ENCODE measurements at places on chromosomes 16 and 17.

DNA sequence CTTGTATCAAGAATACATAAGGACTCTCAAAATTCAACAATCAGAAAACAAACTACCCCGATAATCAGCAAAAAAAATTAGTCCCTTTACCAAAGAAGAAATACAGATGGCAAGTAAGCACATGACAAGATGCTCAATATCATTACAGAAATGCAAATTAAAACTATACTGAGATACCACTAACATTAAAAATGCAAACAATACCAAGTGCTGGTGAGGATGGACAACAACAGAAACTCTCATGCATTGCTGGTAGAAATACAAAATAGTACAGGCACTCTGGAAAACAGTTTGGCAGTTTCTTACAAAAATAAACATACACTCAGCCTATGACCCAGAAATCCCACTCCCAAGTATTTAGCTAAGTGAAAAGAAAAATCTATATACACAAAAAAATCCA, 7.5 kb downstream of the CEP112 start:
- no peak for DNase-seq

DNA sequence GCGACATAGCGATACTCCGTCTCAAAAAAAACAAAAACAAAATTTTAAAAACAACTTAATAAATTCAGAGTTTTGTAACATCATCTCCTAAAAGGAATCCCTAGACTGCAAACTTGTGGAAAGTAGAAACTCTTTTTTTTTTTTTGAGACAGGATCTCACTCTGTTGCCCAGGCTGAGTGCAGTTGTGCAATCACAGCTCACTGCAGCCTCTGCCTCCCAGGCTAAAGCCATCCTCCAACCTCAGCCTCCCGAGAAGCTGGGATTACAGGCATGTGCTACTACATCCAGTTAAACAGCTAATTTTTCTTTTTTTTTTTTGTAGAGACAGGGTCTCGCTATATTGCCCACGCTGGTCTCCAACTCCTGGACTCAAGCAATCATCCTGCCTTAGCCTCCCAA, 19.7 kb downstream of the EZH1 start:
- DNase-seq = no peak

GRCh38 chr16:90001761-90002503, 17.3 kb downstream of the DBNDD1 start:
- no peak for DNase-seq

DNA sequence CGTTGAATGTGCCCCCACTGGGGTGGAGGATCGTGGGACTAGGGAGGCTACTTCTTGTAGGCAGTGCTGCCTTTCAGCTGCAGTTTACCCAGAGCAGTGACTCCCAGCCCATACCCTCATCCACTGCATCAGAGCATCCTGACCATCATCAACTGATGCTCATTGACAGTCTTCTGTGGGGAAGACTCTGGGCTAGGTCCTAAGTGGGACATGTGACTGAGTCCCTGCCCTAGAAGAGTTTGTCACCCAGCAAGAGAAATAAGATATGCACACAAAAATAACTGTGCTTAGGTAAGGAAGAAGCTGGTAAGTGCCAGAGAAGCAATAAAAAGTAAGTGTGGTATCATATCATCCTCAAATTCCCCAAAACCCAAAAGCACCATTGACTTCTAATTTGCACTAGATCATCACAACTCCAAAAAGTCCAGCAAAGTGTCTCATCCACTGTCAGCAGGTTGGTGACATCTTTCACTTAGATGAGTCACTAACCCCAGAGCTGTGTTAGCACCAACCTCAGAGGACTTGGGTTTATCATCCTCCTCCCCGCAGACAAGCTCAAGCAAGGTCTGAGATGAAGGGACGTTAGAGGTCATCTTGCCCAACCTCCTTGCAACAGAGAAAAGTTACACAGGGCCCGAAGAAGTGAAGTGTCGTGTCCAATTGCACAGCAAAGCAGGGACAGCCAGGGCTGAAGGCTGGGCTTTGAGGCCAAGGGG, 99.0 kb downstream of the CCDC182 start:
- no peak for DNase-seq

GRCh38 chr17:63423251-63423950, 22.7 kb downstream of the CYB561 start:
- DNase-seq = no peak

GRCh38 chr17:50311112-50311460, 34.8 kb upstream of the XYLT2 start:
- DNase-seq = no peak

DNA sequence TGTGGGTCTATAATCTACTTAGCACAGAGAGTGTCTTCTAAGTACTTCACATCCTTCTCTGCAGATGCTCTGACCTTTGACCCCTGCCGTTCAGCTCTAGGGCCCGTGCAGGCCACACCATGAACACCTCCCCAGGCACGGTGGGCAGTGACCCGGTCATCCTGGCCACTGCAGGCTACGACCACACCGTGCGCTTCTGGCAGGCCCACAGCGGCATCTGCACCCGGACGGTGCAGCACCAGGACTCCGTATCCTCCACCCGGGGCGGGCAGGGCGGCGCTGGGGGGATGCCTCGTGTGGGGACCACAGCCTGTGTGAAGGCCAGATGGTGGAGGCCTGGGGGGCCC, 686 bp downstream of the MLST8 start:
- no peak for DNase-seq

DNA sequence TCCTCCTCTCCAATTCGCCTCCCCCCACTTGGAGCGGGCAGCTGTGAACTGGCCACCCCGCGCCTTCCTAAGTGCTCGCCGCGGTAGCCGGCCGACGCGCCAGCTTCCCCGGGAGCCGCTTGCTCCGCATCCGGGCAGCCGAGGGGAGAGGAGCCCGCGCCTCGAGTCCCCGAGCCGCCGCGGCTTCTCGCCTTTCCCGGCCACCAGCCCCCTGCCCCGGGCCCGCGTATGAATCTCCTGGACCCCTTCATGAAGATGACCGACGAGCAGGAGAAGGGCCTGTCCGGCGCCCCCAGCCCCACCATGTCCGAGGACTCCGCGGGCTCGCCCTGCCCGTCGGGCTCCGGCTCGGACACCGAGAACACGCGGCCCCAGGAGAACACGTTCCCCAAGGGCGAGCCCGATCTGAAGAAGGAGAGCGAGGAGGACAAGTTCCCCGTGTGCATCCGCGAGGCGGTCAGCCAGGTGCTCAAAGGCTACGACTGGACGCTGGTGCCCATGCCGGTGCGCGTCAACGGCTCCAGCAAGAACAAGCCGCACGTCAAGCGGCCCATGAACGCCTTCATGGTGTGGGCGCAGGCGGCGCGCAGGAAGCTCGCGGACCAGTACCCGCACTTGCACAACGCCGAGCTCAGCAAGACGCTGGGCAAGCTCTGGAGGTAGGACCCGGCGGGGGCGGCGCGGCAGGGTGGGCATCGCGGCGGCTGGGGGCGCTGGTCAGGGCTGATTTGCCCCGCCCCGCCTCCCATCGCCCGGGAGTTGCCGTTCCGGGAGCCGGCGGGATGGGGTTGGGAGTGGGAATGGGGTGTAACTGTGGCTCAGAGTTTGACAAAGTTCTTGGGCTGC, 567 bp downstream of the SOX9 start:
- no peak for DNase-seq

DNA sequence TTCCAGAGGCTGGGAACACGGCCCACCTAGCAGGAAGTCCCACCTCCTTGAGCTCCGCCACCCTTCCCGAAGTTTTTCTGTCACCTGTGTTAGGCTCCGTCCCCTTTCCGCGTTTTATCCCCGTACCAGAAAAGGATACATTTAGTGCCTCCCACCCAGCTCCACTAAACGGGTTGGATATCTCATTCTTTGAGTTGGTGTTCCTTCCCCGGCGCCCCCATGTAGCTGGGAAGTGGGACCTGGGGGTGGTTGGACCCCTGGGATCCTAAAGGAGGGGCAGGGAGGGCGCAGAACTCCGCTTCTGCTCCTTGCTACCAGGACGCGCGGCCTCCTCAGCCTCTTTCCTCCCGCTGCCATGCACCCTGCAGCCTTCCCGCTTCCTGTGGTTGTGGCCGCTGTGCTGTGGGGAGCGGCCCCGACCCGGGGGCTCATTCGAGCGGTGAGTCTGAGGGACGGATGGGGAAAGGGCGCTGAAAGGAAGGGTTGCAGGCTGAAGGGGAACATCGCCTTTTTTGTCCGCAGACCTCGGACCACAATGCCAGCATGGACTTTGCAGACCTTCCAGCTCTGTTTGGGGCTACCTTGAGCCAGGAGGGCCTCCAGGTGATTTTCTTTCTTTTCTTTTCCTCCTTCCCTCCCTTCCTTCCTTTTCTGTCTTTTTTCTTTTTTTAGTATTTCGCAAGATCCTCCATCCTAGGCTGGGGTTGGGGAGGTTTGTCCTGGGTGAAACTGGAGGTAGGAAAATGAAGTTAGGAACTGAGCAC, 669 bp downstream of the RNF167 start:
- DNase-seq = no peak

DNA sequence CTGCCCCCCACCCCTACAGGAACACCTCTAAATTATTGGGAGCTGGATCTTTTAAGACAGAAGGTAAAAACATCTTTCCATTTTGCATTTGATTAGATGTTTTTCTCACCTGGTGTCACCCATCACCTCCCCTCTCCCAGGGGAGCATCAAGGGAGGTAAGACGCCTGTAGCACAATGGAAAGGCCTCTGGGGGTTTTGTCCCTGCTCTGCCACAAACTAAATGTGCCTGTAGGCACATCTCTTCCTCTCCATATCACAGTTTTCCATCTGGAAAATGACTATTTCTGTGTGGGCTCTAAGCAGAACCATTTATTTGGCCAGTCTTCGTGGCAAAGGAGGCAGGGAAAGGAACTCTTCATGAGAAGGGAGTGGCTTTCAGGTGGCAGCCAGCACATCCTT, 76.6 kb downstream of the GNAO1 start:
- DNase-seq = no peak

- no peak for DNase-seq
Observed at GRCh38 chr17:11144358-11145233, 96.4 kb upstream of the SHISA6 start.

DNA sequence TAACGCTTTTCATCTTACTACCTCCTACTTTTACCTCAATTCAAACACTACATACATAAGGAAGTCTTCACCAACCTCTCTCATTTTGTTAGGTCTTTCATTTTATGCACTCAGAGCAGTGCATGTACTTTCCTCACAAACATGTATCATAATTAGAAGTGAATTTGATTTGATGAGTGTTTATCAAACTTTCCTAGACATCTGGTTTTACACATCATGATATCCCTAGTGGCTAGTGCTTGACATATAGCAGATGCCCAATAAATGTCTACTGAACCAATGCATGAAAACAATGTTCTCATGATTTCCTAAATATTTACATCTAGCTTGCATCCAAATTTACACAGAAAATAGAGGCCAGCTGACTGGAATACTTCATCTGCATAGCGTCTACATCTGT, 323.4 kb upstream of the KIF2B start:
- no peak for DNase-seq

GRCh38 chr17:44840274-44840673, 7.4 kb upstream of the HIGD1B start:
- DNase-seq = no peak

- DNase-seq = no peak
Observed at GRCh38 chr16:68466174-68466573, 17.9 kb upstream of the SMPD3 start.

- no peak for DNase-seq
Observed at GRCh38 chr16:13425836-13426235, 494.1 kb upstream of the ERCC4 start.

GRCh38 chr17:55344514-55344997, 77.1 kb downstream of the MMD start:
- DNase-seq = no peak

- DNase-seq = no peak
Observed at GRCh38 chr16:85301231-85301630, 189.0 kb upstream of the CIBAR2 start.

GRCh38 chr16:17607609-17608008, 136.8 kb upstream of the XYLT1 start:
- DNase-seq = no peak

GRCh38 chr17:4953451-4953961, 2.6 kb downstream of the ENO3 start:
- DNase-seq = no peak

DNA sequence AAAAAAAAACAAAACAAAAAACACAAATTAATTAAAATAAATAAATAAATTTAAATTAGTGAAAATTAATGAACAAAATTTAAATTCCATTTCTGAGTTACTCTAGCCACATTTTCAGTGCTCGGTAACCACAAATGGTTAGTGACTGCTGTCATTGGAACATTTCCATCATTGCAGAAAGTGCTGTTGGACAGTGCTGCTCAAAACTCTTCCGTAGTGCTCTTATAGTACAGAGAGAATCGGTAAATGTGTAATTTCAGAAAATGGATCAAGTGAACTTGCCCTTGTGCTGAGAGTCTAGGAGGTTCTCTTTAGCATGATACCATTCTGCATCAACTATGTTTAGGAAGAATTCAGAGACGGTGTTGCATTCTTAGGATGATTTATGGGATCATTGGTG, 23.7 kb downstream of the ZNRF1 start:
- DNase-seq = no peak

GRCh38 chr17:44928950-44929720, 13.8 kb upstream of the GFAP start:
- no peak for DNase-seq

DNA sequence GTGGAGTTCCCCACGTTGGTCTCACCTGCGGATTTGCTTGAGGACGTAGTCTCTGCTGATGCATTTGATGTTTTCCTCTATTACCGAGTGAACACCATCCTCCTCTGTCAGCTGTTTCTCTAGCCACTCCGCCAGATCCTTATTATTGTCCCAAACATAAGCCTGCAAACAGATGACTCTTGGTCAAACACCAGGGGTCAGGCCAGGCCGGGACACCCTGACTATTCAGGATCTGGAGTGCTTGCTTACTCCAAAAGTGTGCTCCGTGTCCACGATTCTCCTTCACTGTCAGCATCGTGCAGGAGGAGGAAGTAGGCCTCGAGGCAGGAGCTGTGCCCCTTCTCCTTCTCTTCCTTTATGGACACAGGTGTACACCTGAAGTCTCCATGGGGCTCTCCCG, 140.2 kb downstream of the AATF start:
- no peak for DNase-seq

GRCh38 chr17:54919425-54919824, 18.8 kb downstream of the TOM1L1 start:
- no peak for DNase-seq

- no peak for DNase-seq
Observed at GRCh38 chr17:64320613-64321553, 57.8 kb upstream of the TEX2 start.

- no peak for DNase-seq
Observed at GRCh38 chr17:63277629-63278028, 168.5 kb downstream of the CYB561 start.

DNA sequence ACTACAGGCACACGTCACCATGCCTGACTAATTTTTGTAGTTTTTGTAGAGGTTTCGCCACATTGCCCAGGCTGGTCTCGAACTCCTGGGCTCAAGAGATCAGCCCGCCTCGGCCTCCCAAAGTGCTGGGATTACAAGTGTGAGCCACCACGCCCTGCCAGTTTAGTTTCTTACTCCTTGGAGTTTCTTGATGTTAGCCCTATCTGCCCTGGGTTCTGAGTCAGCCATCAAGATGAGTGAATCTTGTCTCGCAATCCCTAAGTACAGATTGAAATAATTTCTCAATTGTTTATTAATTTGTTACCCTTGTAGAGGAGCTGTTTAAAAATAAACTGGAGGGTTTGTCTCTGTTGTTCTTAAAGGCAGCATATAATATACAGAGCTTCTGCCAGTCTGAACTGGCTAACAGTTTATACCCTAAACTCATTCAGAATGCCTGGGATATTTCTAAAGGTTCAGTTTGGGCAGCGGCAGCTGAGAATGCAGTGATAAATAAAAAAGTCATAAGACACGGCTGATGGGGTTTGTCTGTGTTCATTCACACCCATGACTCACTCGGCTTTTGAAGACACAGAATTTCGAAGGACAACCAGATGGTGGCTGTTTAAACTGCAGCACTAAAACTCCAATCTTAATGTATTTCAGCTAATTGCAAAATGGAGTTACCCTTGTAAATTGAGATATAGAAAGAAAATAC, 39.6 kb downstream of the GPRC5B start:
- no peak for DNase-seq
